ENCODE measurements at places on chromosomes 6 and 20. TPM values are rescaled to one million over a fixed set of nuclear protein-coding genes. Genes with fewer than 3 reads are reported as not detected.

- no peak for DNase-seq
These were observed 38.7 kb upstream of the ENPP4 start for GRCh38 chr6:46091080-46091478.

DNA sequence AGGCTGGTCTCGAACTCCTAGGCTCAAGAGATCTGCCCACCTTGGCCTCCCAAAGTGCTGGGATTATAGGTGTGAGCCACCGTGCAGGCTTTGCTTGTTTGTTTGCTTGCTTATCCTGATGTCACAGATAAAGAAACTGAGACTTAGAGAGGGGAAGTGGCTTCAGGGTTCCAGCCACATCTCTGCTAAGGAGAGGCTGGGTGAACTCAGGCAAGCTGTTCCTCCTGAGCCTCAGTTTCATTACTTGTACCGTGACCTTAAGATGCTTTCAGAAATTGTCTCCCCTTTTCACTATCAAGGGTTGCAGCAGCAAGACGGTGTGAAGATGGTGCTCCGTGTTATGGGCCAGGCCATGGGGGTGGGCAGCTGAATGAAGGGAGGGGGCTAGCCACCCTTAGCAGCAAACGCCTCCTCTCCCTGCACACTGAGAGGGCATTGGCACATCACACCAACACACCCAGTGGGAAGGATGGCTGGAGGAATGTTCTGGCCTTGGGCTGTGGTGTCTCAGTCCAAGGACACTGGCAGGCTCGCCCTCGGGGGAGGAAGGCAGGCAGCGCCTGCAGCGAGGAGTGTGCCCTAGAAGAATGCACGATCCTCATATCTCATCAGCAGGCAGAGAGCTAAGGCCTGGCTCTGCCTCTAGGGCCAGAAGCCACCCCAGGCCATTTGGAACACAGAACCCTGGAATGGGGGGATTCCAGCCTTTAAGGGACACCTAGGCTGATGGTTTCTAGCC, 48.2 kb upstream of the TLDC2 start:
- peak; percentile 74 for DNase-seq

DNA sequence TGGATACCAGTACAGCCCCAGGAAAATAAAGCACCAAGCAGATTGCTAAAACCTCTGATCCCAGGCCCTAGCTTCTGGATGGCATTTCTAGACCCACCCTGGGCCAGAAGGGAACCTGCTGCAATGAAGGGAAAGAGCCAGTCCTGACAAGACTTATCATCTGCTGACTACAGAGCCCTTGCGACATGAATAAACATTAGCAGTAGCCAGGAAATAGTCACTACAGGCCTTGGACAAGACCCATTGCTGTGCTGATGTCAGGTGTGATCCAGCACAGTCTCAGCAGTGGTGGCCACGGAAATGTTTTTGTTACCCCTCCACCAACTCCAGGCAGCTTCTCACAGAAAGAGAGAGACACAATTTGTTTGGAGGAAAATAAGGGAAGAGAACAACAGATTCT, 399.3 kb downstream of the HAO1 start:
- DNase-seq, result no peak

- peak; percentile 8 for DNase-seq
These were observed 56.2 kb upstream of the NHSL1 start for GRCh38 chr6:138555421-138555988.

GRCh38 chr20:4073852-4074741, 58.7 kb upstream of the RNF24 start:
- no peak for DNase-seq

DNA sequence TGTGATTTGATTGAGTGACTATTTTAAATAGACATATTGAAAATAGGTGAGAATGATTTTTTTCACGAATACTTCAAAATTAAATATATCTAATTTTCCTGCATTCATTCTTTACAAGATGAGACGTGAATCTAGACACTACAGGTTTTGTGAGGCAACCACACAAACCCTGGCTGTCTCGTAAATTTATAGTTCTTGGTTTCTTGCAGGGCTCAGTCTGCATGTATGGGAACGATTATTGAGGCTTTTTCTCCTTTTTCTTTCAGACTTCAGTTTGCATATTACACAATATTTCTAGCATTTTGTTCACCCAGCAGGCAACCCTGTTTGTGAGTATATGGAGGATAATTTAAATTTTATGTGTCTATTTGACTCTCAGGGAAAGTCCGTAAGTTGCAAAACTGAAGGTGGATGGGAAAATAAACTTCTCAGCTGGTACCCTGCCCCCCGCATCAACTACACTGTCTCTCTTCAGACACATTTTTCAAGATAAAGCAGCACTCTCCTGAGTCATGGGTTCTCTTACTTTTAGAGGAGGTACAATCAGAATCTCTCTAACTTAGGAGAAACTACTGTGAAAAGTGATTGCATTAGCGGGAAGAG, 1349.3 kb downstream of the GRIK2 start:
- no peak for DNase-seq

Gene GLP1R
- total RNA-seq, result 0.05 TPM

GRCh38 chr6:49001856-49002541, 461.1 kb downstream of the MMUT start:
- no peak for DNase-seq

DNA sequence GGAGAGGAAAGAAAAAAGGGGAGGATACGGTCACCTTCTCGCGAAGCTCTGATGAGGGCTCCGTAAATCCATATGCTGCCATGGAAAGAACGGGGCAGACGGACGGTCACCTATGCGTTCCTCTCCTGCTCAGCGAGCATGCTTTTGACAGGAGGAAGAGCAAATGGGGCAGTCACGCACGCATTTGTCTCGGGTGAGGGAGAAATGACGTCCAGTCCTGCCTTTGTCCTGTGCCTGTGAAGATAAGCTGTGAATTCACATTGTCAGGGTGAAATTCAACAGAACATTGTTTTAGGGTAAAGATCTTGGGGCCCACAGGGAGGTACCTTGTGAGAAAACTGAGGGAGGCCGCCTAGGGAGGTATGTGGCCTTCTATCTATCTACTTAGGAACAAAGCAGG, 83.8 kb downstream of the IRF4 start:
- DNase-seq, result no peak

- DNase-seq, result no peak
These were observed 167.4 kb downstream of the SASH1 start for GRCh38 chr6:148509800-148510581.

Gene PPP1R3G
- 0.10 TPM for total RNA-seq

DNA sequence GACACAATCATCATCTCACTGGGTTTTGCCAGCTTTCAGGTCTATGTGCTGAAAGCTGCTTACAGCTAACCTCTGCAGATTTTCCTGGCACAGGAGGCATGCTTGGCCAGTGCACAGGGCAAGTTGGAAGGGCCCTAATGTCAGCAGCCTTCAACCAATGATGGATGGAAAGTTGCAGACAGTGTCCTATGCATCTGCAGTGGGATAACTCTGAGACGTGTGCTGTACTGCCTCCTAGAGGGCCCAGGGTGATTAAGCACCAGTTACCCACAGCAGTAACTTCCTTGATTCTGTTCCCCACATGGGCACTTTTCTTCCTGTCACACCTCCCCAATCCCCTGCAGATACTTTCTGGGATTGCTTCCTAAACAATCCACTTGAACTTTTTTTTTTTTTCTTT, 38.6 kb downstream of the OVOL2 start:
- DNase-seq, result no peak

Gene TMEM14C
- 75.1 TPM for total RNA-seq
